ENCODE measurements at places on chromosomes 2 and 18. TPM values are rescaled to one million over a fixed set of nuclear protein-coding genes. Genes with fewer than 3 reads are reported as not detected.

Gene STAMBP
- total RNA-seq, result 8.0 TPM

Gene SLC4A5
- not detected for total RNA-seq

Gene SLC9A4
- 0.84 TPM for total RNA-seq

Gene EFR3B
- total RNA-seq, result 2.2 TPM

Gene GPR45
- total RNA-seq, result not detected

Gene TEKT4
- not detected for total RNA-seq

Gene C2orf66
- total RNA-seq, result 0.26 TPM

Gene MAB21L4
- not detected for total RNA-seq

Gene MPHOSPH10
- 46.4 TPM for total RNA-seq

Gene ITPRIPL1
- total RNA-seq, result not detected

Gene SMYD1
- not detected for total RNA-seq

Gene ERCC3
- 45.5 TPM for total RNA-seq

Gene FRZB
- 0.31 TPM for total RNA-seq

Gene IL37
- total RNA-seq, result not detected

Gene ARHGAP15
- not detected for total RNA-seq

Gene DUSP19
- 2.5 TPM for total RNA-seq

Gene NDC80
- 68.7 TPM for total RNA-seq

Gene SEMA4F
- total RNA-seq, result 39.2 TPM

Gene TNS1
- 1.6 TPM for total RNA-seq

Gene ELAC1
- 11.6 TPM for total RNA-seq

Gene B4GALT6
- 17.5 TPM for total RNA-seq

Gene MBP
- not detected for total RNA-seq

Gene HOXD9
- 3.6 TPM for total RNA-seq
